ENCODE measurements at places on chromosomes 7 and 10.

DNA sequence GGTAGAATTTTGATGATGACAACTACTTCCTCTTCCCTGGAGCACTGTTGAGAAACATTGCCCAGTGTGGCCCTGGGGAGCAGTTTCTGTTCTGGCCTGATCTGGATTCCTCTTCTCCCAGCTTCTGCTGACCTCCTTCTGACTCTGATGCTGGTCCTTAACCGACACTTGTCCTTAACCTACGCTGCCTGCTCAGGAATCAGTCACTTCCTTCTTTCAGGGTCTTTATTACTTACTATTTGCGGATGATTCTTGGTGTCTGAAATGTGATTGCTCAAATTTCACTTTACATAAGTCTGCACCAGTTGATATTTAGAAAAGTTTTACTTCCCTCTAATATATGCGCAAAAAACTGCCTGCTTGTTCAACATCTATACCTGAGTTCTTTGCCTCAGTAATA lies 164.1 kb downstream of the PTEN start:
- DNase-seq, result no peak

DNA sequence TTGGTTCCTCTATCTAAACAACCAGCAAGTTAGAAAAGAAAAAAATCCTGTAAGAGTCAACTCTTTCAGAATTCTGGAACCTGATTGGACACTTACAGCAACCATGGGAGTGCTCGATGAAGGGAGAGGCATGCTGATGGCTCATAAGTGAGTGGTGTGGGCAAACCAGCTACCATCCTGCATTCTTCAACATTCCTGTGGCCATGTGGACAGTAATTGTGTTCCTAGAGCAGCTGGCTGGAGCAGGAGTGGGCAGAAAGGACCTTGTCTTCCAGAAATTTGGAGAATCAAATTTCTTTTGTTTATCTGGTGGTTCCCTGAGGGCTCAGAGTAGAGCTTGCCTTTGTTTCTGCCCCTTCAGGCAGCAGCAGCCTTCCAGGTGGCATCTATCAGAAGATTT lies 22.5 kb upstream of the MYL7 start:
- DNase-seq, result no peak

DNA sequence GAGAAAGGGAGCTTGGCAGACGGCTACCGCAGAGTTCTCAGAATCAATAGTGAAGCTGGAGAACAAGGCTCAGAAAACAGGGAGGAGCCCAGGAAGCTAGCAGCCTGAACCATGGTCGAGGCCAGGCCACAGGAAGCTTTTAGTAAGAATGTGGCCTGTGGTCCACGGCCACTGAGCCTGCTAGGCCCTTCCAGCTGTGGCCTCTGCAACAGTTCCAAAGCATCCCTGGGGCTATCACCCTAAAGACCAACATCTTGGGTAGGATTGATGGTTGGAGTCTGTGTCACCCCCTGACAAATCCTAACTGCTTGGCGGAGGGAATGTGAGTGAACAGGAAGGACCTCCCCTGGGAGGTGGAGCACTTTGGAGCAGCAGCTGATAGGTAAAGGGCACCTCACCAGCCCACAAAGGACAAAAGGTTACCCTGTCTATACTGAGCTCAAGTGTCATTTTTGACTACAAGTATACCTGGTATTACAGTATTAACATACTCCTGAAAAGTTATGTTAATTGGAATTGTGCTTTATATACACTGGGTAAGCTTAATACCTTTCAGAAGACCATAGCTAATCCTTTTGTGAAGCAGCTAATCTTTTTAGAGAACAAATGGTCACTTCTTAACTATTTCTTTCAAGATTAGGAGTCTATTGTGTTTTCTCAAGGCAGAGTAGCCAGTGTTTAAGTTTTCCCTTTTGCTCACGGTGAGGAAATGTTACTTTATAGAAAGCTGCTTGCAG lies 18.7 kb downstream of the PTPRE start:
- DNase-seq, result no peak

DNA sequence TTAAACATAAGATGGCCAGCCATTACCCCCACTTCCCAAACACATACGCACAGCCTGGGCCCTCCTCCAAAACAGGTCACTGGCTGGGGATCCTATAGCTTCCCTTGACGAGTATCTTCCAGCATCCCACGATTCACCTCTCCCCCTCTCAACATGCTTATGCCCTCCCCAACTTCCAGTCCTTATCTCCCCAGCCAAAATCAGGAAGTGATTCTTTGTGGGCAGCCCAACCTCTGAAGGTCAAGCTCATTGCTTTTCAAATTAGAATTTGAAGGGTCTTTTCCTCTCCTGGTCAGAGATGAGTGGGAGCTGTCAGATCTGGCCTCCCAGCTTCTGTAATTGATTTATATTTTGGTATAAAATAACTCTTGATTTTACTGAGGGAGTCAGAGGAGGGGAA lies 133.6 kb downstream of the ATXN7L1 start:
- DNase-seq, result no peak

DNA sequence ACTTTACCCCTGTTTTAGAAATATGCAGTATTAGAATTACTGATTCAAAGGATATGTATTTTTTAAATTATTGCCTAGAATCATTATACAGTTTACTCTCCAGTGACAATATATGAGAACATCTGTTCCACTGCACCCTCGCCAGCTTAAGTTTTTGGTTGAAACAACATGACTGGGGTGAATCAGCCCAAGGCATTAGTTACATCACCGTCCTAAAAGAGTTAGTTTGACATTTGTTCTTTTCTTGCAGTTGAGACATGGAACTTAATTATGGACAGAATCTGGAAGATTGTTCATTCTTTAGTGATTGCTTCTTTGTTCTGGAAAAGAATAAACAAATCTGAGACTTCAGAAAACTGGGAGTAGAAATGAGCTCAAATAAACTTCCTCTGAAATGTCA lies 167.3 kb upstream of the DKK1 start:
- DNase-seq, result no peak

- DNase-seq, result no peak
Measured at GRCh38 chr7:122273117-122273516, 31.4 kb downstream of the FEZF1 start.

DNA sequence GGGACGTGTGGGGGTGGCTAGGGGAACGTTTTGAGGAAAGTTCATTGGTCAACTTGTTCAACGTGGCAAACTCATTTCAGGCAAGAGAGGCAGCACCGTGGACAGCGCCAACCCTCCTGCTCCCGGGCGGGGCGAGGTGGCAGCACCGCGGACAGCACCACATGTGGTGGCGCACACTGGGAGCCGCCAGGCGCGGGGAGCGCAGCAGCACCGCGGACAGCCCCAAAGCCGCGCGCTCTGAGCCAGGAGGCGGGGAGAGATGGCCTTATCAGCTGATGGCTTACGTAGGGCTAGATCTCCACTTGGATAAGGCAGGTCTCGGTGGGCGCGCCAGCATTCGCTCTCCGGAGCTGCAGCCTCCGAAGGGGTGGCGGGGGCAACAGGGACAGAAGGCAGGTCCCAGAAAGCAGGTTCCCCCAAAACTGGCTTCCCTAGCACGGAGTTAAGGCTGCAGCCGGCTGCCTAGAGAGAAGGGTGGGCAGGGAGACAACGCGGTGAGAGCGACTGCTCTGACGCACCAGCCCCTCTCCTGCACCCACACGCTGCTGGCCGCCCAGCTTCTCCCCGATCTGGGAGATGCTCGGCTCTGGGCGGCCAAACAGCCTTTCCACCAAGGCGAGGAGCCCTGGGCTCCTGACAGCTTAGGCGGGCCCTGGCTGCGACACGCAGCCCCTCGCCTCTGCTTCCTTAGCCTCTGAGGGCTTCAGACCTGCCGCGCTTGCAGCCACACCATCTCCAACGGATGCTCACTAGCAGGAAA lies at the start of gene HTR5A:
HTR5A (plus strand) TSS at position 333 of the 760 bp plus-strand sequence. CDS start 576 bp downstream, outside the sequence.
- peak; percentile 16 for DNase-seq

DNA sequence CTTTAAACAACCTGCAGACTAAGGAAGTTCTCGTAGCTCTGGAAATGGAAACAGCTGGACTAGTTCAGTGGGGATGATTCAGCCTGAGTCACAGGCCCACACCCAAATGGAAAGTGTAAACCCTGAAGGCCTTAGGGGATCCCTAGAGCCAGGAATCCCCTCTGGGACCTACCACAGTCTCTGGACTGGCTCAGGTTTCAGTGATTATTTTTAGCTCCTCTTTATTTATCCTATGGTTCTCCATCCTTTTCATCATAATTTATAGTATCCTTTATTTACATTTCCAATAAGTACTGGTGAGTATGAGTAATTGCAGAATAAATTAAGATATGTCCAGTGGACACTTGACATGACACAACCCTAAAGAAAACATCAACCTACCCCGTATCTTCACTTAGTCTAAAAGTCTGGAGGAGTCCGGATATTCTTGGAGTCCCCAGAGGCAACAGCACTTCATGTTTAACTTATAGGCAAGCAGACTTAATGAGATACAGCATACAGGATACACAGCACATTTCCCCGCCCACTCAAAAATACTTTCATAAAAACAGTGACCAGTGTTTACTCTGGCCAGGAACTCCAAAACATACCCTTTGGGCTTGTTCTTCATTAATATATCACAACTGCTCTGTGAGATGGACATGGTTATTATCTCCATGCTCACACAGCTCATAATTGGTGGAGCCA lies 28.4 kb upstream of the SEMA3E start:
- no peak for DNase-seq

DNA sequence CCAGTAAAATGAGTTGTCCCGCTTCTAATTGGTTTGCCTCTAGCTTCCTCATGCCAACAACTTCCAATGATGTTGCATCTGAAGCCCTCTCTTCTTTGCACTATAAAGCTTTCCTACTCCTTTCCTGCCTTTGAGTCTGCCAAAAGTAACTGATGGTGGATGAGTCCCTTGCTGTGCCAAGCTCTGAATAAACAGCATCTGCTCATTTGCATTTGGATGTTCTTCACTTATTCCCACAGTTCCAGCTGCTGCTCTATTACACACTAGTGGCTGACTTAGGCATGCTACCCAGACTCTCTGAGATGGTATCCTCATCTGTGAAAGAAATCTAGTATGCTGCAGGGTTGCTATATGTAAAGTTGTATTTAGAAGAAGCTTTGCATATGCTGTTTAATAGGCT lies 24.9 kb downstream of the SFR1 start:
- no peak for DNase-seq

DNA sequence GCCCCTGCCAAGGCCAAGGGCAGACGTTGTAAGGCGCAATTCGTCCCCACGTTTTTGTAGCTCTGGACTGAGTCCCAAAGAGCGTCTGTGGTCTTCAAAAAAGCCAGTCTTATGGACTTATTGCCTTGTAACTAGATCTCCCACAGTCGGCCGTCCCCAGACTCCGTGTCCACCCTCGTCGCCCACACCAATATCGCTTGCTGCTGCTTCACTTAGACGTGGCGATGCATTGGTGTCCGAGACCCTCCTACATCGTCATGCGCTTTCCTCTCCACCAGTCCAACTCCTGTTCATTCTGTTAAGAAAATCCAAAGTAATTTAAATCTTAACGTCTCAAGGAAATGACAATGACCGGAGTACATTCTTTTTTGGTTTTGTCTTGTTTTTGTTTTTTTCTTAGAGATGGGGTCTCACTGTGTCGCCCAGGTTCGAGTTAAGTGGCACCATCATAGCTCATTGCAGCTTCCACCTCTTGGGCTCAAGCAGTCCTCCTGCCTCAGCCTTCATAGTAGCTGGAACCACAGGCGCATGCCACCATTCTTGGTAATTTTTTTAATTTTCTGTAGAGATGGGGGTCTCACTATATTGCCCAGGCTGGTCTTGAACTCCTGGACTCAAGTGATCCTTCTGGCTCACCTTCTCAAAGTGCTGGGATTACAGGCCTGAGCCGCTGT lies 851 bp downstream of the KIFBP start:
- DNase-seq, result no peak

DNA sequence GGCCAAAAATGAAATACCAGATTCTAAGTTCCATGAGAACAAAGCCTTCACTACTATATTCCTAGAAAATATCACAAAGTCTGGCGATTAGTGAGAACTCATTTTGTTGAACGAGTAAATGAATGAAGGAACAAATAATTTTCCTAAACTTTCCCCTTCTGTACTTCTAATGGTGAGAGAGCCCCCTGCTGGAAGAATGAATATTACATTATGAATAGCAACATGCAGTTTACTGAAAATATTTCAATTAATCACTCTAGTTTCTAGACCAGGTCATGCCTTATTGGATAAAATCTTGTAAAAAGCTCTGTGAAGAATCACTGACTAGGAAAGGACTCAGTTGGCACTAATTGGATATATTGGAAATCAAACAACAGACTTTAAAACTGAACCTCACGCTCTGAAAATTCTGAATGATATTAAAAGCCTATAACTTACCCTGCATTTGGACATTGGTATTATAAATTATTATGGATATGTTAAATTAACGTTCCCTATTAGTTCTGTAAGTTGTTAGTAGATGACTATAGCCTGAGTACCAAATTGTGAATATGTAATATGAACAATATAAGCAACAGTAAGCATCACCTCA lies 32.4 kb upstream of the MTPN start:
- DNase-seq, result no peak

DNA sequence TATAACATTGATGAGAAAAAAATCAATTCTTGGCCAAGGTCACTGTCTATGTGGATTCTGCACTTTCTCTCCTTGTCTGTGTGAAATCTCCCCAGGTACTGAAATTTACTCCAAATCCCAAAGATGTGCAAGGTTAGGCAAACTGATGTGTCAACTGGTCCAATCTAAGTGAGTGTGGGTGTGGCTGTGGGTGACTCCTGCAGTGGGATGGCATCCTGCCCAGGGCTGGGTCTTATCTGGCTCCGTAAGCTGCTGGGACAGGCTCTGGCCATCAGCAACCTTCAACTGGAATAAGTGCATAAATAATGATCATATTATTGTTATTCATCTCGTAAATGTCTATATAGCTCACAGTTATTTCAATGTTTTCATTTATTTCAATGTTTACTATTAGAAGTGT lies 79.3 kb downstream of the JCAD start:
- no peak for DNase-seq

DNA sequence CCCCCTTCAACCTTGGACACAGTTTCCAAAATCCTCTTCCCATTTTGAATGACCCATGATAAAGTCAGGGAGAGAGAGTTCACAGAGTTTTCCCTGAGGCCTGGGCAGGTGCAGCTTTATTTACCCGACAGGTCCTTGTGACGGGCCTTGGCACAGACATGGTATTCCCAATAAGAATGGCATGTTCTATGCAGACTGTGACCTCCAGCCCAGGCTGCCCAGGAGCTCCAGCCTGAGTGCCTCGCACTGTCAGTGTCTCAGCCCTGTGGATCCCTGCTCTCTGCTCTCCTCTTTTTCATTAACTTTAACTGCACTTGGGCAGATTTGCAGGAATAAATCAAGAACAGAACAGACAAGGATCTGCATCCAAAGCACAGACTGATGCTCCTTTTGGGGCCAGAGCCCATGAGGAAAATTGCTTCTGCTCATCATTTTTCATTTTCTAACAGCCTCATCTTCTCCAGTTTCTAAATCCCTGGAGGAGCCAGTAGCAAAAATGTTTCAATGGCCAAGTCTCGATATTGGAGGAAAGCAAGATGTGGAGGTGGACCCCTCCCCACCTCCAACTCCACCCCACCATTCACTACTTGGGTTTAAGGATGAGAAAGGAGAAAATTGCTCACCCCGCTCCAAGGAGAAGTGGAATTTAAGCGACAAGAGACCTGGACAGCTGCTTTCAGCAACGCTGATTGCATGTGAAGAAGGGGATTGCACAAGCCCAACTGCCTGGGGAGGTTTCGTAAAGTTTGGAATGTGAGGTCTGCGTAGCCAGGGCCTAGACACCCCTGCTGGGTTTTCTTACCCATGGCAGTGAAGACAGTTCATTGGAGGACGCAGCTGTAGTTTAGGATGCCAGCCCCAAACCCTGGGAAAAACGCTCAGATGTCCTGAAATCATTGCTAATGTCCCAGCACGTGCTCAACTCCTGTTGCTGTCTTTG lies 225.9 kb downstream of the WDR11 start:
- no peak for DNase-seq

- DNase-seq, result no peak
Measured at GRCh38 chr7:18212308-18212707, 184.7 kb upstream of the PRPS1L1 start.
